NCI-H1694 treated with DMSO at 0.1 percent for 48 hours (cell line): ENCODE measurements at places on chromosomes 3 and 15.

DNA sequence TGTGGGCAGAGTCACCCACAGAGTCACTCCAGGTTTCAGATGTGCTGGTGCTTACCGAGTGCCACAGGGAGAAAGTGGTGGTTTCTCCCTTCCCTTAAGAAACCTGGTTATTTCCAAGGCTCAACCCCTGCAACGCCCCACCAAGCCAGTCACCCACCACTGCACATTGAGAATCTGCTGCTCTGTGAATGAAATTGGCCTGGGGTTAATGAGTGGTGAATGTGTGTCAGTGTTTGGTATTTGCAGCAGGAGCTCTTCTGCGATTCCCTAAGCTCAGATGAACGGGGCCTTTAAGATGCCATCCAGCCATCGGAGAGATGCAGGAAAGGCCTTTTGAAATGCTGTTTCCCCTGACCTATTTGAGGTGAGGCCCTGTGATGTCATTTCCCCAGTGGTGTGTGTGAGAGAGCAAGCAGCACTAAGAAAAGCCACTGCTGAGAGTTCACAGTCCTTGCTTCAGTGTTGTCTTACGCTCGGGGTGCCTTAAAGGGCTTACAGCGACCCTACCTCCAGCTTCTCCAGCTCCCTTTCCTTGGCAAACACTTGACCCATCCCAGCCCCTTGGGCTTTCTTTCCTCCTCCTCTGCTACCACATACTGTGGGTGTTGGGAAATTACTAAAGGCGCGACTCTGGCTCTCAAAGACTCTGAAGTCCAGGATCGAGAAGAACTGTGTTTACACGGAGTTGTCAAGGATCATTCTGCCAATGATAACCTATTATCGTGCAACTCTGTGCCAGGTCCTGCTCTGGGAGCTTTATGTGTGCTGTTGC, 68.9 kb downstream of the SMAD3 start:
- no peak for DNase-seq

DNA sequence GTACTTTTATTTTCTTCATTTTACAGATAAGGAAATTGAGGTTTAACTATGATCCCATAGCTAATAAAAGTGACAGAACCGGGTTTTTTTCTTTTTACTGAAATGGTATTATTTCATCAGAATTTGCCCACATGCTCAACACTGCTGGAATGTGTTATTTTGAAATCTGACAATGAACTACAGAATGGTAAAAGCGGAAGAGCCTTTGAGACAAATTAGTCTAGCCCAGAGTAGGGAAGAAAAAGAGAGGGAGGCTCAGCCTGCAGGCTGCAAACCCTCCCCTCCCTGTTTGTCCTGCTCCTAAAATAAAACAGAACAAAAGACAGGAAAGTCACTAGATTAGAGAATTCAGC, 100.3 kb upstream of the LIPC start:
- no peak for DNase-seq

GRCh38 chr3:134326760-134327593, 47.3 kb downstream of the AMOTL2 start:
- DNase-seq = no peak

DNA sequence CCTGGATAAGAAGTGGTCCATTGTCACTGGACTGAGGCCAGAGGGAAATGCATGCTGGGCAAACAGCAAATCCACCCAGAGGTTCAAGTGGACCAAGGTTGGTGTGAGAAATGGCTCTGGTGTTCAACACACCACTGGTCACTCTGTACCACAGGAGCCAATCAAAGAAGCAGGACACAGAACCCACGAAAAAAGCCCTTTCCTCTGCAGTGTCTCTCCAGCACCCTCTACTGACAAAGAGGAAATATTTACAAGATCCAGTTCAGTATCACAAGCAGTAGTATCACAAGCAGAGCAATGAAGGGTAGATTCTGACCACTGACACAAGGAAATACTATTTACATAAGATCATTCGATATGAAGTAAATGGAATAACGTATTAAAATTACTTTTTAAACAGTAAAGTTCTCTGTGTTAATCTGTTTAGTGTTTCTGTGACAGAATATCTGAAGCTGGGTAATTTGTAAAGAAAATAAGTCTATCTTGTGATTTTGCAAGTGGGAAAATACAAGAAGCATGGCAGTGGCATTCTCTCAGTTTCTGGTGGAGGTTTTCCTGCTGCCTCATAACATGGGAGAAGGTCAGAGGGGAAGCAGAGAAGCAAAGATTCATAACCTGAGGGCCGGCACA, 390.7 kb downstream of the EFHB start:
- no peak for DNase-seq

GRCh38 chr15:45387380-45388007, 9.2 kb upstream of the GATM start:
- DNase-seq = no peak

DNA sequence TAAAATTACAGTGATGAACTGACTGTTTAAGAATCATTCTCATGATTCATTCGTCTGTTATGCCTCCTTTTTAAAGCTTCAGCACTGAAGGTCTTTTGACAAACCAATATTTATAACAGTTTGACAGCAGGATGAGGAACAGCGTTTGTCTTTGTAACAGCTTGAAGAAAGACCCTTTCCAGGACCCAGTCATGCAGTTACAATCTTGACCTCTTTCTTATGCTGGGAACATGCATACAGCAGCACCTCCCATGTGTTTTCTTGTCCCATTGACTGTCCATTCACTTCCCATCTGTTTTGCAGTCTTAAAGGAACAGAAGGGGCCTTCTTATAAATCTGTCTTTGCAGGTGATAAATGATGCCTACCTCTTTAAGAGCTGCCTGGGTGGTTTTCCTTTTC, 87.2 kb downstream of the OPA1 start:
- DNase-seq = no peak

DNA sequence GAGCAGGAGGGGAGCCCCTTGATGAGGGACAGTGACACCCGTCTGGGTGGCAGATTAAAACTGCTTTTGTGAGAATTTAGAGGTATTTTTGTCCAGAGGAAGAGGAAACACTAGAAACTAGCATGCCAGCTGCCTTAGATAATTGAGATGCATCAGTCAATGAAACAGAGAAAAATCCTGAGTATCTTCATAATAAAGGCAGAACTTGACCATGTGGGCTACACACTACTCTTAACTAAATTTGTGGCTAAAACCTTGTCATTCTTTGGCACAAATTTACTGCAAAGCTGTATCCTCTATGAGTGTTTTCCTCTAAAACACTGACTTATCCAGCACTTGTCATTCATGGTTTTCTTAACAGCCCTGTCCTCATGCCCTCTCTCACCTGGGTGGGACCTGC, 259.7 kb upstream of the TPM1 start:
- DNase-seq = no peak

DNA sequence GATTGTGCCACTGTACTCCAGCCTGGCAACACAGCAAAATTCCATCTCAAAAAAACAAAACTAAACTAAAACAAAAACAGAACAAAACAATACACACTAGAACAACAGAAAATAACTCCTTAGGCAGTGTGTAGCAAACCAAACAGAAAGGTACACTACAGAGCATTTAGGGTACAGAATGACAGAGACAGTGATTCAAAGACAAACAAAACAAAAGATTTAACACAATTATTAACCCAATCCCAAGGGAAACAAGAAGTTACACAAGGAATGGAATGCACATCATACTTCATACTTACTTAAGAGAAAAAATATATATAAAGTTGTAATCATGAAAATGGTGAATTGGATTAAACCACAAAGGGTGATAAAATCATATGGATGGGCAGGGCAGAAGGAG, 12.9 kb downstream of the SLC25A20 start:
- DNase-seq = no peak

DNA sequence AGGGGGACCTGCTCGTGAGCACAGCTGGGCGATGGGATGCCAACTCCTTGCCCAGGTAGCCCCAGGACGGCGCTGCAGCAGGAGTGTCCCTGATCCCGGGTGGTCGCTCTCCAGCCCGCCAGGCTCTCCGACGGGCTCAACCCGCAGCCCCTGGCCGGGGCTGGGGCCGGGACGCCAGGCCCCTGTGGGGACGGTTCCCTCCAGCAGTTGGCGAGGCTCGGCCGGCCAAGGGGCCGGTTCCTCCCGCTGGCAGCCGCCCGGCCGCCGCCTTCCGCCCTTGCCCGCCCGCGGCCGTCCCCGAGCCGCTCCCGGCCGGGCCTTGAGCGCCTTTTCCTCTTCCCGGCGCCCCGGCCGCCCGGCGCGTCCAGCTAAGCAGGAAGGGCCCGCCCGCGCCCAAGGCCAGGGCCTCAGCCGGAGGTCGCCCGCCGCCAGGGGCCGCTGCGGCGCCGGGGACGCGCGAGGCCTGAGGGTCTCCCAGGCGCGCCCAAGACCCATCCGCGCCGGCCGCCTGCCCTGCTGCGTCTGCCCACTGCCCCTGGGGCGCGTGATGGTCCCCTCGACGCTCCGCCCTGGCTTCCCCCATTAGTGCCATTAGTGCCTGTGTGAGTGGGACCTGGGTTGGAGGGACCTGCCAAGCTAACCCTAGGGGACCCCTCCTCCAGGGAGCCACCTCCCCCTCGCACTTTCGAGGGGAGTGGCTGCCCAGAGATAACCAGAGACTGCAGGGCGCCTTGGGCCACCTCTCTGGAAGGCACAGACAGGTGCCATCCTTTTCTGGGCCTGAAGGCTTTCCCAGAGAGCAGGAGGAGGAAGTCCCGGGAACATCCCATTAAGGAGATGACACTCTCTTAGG, 106.4 kb downstream of the FBLN2 start:
- DNase-seq = no peak

DNA sequence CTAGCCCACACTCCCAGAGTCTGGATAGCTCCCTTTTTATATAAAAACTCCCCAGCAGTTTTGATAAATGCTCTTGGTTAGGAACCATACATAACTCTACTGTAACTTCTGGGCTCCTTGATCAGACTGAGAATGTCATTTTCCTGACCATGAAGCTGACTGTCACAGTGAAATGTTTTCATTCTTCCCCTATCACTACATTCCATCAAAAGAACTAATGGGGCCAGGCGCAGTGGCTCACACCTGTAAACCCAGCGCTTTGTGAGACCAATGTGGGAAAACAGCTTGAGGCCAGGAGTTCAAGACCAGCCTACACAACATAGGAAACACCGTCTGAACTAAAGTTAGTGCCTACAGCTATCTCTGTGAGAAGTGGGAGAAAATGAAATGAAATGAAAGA, 72.8 kb upstream of the MYO5C start:
- no peak for DNase-seq

DNA sequence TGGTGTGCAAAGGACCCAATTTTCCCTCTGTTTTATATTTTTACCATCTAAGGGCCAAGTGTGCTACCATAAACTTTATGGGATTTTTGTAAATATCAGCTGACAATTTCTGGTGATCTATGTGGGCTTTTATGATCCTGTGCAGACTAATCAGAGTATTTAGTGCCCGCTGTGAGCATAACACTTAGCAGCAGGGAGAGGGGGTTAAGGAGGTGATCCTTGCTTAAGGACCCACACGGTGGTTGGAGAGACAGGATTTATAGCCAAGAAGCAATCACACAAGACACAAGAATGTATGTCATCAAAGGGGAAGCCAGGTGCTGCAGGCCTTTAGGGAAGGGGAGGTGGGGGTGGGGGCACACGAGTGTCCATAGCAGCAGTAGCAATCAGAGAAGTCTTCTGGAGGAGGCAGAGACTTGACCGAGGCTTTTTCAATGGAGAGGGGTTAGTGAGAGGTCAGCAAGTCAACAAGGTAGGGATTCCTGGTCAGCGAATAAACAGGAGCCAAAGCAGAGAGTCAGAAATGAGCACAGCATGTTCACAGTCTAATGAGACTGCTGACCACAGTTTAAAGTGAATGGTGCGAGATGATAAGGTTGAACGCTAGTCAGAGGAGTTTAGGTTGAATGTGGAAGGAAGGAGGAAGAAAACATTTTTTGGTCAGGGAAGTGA, 4.5 kb upstream of the CACNA1D start:
- DNase-seq = no peak

- DNase-seq = peak; percentile 40
These were observed 109.8 kb upstream of the MANF start for GRCh38 chr3:51275111-51275805.

DNA sequence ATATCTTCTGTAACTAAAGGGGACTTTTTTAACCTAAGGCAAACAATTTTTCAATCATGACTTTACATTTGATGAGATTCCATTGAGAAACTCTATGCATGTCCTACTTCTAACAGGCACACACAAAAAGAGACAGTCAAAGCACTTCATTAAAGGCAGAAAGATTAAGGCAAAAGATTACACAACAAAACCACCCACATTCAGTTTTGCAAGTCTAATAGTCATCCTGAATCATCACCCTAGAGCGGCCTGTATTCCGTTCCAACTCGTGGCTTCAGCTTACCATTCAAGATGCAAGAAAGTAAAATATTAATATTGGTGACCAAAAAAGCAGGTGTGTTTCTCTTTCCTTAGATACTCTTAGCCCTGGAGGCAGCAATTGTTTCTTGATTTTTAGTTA, 205.9 kb downstream of the P3H2 start:
- DNase-seq = no peak

GRCh38 chr3:117628823-117629291, 919.3 kb downstream of the TUSC7 start:
- peak; percentile 13 for DNase-seq

- no peak for DNase-seq
These were observed 23.5 kb downstream of the RUVBL1 start for GRCh38 chr3:128100161-128100560.

- DNase-seq = peak; percentile 53
These were observed 54.5 kb downstream of the ST3GAL6 start for GRCh38 chr3:98817547-98818041.

GRCh38 chr15:66629817-66630576, 64.2 kb upstream of the LCTL start:
- no peak for DNase-seq

DNA sequence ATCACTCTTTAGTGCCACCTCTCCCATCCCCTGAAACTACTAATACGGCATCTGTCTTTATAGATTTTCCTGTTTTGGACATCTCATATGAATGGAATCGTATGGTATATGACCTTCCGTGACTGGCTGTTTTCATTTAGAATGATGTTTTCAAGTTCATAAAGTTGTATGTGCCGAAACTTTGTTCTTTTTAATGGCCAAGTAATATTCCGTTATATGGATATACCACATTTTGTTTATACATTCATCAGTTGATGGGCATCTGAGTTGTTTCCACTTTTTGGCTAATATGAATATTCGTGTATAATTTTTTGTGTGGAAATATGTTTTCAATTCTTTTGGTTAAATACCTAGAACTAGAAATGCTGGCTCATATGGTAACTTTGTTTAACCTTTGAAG, 49.5 kb downstream of the PIAS1 start:
- no peak for DNase-seq

DNA sequence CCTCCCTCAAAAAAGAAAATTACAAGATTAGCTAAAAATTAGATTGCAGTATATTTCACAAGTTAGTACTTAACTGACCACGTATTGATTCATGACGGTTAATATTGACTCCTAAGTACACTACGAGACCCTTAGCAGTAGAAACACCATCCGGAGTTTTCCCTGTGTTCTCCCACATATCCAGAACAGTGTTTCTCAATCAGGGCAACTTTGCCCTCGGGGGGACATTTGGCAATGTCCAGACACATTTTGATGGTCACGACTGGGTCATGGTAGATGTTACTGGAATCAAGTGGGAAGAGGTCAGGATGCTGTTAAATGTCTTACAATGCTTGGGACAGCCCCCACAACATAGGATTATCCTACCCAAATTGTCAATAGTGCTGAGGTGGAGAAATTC, 40.7 kb upstream of the LIPC start:
- DNase-seq = no peak

GRCh38 chr3:135056084-135056730, 261.1 kb downstream of the EPHB1 start:
- DNase-seq = no peak

- DNase-seq = no peak
These were observed 2.5 kb downstream of the SCAMP2 start for GRCh38 chr15:74870436-74871215.

GRCh38 chr3:97647441-97647982, 117.0 kb upstream of the ARL6 start:
- DNase-seq = no peak

- DNase-seq = no peak
These were observed 33.4 kb upstream of the SRP14 start for GRCh38 chr15:40072216-40072990.
